ENCODE measurements at places on chromosomes 6 and 20. TPM values are rescaled to one million over a fixed set of nuclear protein-coding genes. Genes with fewer than 3 reads are reported as not detected.
A peak's percentile ranks its signal among the peaks of the same experiment; 100 is the strongest.

GRCh38 chr6:108693430-108694154 lies 132.9 kb downstream of the FOXO3 start:
- DNase-seq, result no peak

- peak; percentile 86 for DNase-seq
Measured at GRCh38 chr20:35305682-35306556, 13.7 kb upstream of the FAM83C start.

- DNase-seq, result no peak
Measured at GRCh38 chr20:60650087-60650486, 602.0 kb upstream of the CDH4 start.

DNA sequence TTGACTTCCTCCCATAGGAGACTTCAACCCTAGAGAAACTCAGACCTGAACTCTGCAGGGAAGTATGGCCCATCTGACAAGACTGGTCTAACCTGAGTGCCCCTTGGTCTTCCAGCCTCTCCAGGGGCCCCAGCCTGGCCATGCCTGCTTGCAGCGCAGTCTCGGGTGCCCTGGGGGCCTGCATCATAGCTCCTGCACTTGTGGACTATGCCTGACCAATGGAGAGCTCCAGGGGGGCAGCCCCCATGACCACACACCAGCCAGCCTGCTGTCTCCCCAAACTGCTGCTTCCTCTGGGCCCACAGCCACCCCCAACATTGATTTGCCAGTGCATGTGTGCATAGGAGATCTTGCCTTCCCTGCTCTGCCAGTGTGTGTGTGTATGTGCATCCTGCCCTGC lies 608.6 kb upstream of the MARCKS start:
- no peak for DNase-seq

DNA sequence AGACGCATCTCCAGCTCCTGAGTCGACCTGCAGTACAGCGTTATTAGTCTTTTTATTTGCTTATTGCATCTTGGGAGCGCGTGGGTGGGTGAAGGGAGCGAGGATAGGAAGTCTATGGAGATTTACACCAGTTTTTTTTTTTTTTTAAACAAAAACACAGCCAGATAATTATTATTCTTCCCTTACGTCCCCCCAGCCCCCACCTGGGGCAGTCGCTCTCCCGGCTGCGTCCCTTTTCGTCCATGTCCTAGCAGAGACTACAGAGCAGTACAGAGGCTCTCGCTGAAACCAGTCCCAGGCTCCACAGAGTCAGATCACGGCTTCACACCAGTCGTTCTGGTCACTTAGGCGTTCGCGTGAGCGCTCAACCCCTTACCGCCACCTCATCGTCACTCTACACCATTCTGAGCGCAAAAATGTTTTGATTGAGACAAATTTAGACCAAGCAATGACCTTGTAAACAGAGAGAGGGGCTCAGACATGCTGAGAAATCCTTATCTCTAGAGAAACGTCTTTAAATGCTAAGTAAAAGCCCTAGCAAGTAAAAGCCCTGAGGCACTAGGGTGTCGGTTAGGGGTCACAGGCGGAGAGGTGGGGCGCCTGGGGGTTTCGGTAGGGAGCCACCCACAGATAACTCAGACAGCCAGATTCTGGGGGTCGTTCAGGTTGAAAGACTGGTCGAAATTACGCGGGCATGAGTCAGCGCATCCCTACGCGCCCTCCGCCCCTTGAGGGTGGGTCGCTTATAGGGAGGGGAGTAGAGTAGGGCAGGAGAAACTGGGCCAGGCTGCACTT lies 975 bp upstream of the PPT2 start:
- DNase-seq, result peak; percentile 40

SLC4A11 gene
- total RNA-seq, result 1.8 TPM

DNA sequence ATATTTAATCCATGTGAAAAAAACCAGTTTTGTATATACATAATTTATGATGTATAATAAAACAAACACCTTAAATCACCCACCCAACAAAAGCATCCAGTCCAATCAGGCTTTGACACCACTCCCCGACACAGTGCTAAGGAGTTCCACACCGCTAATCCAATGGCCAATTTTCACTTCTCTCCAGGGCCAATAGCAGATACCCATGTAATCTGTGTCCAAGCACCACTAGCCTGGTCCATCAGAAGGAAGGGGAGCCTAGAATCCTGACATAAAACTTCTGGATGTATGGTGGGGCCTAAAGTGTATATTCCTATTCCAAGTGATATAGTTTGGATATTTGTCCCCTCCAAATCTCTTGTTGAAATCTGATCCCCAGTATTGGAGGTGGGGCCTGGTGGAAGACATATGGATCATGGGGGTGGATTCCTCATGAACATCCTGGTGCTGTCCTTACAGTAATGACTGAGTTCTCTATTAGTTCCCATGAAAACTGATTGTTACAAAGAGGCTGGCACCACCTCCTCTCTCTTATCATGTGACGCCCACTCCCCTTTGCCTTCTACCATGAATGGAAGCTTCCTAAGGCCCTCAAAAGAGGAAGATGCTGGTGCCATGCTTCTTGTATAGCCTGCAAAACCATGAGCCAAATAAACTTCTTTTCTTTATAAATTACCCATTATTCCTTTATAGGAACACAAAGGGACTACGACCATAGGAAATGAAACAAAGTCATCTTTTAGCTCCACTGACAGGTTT lies 20.8 kb downstream of the RALGAPA2 start:
- no peak for DNase-seq

CTCFL gene
- total RNA-seq, result not detected

- no peak for DNase-seq
Measured at GRCh38 chr6:63839485-63839884, 203.9 kb downstream of the PHF3 start.

- DNase-seq, result no peak
Measured at GRCh38 chr20:1360094-1360846, 31.3 kb upstream of the SDCBP2 start.

GRCh38 chr20:51154708-51155690 lies 132.1 kb upstream of the KCNG1 start:
- no peak for DNase-seq

STMND1 gene
- total RNA-seq, result not detected

OTOR gene
- total RNA-seq, result not detected

CCM2L gene
- not detected for total RNA-seq

DNA sequence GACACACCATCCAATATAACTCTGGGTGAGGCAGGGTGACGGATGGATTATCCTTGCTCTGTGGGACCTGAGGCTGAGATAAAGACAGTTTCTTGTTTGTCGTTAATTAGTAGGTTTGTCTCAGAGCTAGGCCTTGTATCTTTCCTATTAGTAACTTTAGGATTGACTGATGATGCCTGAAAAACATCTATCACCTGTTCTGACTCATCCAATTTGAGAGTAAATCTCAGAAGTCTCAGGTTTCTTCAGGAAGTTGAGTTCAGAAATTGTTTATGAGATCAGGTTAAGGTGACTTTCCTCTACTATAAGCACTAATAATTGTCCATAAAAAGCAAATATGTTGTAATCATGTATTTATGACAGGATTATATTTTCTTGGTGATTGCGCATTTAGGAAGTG lies 129.5 kb upstream of the SUPT3H start:
- no peak for DNase-seq

ZBP1 gene
- 1.2 TPM for total RNA-seq

ELOVL4 gene
- total RNA-seq, result 2.2 TPM

MMP24 gene
- not detected for total RNA-seq

WFDC12 gene
- total RNA-seq, result not detected

- DNase-seq, result no peak
Measured at GRCh38 chr6:156801712-156802111, 24.5 kb downstream of the ARID1B start.

DNA sequence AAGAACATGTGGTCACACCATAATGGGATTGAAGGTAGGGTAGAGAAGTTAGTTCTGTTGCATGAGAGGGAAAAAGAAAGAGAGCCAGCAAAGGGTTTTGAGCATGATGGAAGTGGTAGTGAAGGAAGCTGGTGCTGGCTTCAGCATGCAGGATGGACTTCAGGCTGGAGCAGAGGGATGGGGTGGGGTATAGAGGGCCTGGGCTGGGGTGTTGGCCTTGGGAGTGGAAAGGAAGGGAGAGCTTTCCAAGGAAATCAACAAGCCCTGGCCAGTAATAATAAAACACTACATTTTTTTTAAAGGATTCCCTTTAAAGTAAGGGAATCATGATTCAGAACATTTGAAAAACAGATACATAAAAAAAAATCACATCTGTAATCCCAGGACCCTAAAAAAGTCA lies 61.2 kb downstream of the LAMA4 start:
- DNase-seq, result no peak

DNA sequence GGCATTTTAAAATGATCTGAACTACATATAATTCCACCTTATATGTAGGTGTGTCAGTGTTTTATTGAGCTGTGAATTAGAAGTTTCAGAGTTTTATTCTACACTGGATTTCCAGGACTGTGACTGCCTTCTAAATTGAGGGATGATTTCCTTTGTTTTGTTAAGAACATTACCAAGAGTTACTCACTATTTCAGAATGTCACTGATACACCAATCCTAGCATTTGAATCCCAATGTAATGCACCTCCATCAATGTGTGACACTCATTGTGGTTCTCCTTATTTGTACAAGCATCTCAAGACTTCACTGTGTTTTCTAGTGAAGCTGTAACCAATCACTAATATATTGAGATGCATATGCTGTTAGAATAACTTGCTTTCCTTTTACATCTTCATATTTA lies 86.8 kb downstream of the PLCB1 start:
- no peak for DNase-seq

DNA sequence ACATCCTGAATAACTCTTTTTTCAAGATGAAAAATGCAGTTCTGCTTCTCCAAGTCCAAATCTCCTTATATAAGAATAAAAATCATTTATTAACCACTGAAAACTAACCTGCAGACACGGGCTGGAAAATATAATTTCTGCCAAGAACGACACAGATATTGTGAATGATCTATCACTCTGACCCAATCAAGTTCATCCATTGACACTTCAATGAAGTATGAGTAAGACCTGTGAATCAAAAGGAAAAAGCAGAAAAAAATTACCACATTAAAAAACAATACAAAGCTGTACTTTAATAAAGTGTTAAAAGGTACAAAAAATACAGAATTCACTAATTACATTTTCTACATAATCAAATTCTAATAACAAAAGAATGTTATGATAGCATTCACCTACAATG lies 62.2 kb downstream of the BTBD9 start:
- no peak for DNase-seq

GRCh38 chr20:61267241-61267640 lies 15.2 kb downstream of the CDH4 start:
- no peak for DNase-seq

DEFB124 gene
- total RNA-seq, result not detected

SNRNP48 gene
- total RNA-seq, result 15.8 TPM

GRCh38 chr6:15246666-15247499 lies 1.0 kb downstream of the JARID2 start:
- DNase-seq, result peak; percentile 23

ZDHHC14 gene
- total RNA-seq, result 2.9 TPM

- DNase-seq, result no peak
Measured at GRCh38 chr20:1877609-1878200, 17.5 kb upstream of the SIRPA start.

SLC17A5 gene
- 3.1 TPM for total RNA-seq

CRYBG1 gene
- 20.3 TPM for total RNA-seq

OXT gene
- total RNA-seq, result 0.47 TPM

GRCh38 chr20:59861401-59861800 lies 72.0 kb downstream of the SYCP2 start:
- no peak for DNase-seq

TPX2 gene
- 111 TPM for total RNA-seq

TUBB1 gene
- total RNA-seq, result not detected

TRIM39 gene
- total RNA-seq, result 29.2 TPM

NMBR gene
- not detected for total RNA-seq

OPN5 gene
- not detected for total RNA-seq

C20orf141 gene
- total RNA-seq, result not detected
